ENCODE measurements at places on chromosomes 11 and 22. TPM values are rescaled to one million over a fixed set of nuclear protein-coding genes. Genes with fewer than 3 reads are reported as not detected.

DNA sequence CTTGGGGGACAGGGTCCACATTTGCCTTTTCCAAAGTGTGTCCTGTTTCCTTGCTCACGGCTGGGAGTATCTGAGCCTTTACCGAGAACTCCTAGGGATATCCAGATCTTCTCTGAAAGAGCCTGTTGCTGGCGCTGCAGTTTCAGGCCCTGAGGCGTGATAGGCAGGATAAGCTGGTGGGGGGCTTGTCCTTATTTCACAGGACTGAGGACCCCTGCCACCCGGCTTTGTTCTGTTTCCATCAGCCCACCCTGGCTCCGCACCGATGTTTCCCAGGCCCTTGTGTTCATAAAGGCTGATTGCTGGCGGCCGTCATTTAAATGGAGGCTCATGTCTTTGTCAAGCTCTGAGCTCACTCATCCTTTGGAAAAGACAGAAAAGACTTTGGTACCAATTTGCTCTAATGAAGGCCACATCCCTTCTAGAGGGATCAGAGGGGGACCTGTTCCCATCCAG, 9.4 kb upstream of the NPTXR start:
- DNase-seq = no peak

KCNQ1OT1 gene
- 7.3 TPM for total RNA-seq

GLYAT gene
- total RNA-seq = not detected

- peak; percentile 81 for DNase-seq
Observed at GRCh38 chr22:21755851-21756284, 20.3 kb upstream of the YPEL1 start.

DNA sequence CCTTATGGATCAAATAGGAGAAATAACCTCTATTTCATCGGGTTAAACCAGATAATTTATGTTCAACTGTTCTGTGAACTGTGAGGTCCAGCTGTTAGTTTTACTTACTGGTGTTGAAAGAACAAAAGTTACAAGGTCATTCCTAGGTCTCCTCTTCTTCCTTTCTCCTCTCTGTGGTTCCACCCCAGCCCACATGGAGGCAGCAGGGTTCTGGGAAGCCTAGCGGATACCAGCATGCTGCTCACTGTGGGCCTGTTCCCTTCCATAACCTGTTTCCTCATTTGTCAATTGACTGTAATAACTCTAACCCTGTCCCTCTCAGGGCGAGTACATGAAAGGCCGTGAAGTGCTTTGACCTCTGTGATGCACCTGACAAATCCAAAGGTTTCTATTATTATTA, 27.8 kb downstream of the RELT start:
- peak; percentile 49 for DNase-seq

DNA sequence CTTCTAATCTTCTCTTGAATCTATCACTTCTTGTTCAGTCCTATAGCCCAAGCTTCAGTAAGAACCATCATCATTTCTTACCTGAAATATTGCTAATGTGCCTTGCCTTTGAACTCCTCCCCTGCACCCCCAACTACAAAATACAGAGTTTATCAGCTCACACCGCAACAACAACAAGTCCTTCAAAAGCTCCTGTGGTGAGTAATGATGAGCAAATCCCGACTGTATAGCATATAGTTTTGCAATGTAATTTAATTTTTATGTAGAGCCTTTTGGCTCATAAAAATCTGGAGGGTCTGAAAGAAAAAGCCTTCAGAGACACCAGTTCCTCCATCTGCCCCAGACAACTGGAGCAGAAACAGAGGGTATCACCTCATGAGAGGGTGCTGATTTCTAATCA, 124.7 kb downstream of the ARHGAP32 start:
- no peak for DNase-seq

DNA sequence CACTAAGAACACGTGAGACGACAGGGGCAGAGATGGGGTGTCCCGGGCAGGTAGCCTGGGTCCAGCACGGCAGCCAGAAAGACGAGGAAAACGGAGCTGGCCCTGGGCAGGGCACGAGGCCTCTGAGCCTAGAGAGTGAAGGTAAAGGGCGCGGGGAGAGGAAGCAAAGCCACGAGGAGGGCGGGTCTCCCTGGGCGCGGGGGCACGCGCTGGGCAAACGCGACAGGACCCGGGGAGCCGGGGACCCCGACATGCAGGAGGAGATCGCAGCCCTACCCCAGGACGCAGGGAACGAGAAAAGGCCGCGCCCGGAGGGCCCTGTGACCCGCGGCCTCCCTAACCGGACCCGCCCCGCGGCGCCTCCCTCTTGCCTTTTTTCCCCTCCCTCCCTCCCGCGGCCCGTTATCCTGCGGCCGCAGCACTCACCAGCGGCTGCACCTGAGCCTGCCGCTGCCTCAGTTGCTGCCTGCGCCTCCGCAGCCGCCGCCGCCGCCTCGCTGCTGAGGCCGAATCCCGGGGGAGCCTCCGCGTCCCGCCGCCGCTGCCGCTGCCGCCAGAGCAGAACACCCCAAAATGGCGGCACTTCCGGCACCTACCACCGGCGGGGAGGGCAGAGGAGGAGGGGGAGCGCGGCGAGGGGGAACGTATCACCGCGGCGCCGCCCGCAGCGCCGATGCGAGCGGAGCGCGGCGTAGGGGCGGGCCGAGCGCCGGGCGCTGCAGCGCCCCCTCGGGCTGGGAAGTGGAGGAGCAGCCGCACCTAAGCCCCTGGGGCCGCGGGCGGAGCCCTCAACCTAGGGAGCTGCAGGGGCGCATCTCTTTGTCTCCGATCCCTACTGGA, at the start of gene CELF1:
Gene CELF1, minus strand, starts transcription at position 567 of the 840 bp plus-strand sequence. CDS start 53,609 bp downstream, outside the sequence.
- peak; percentile 80 for DNase-seq

TBX1 gene
- total RNA-seq = 2.8 TPM

DNA sequence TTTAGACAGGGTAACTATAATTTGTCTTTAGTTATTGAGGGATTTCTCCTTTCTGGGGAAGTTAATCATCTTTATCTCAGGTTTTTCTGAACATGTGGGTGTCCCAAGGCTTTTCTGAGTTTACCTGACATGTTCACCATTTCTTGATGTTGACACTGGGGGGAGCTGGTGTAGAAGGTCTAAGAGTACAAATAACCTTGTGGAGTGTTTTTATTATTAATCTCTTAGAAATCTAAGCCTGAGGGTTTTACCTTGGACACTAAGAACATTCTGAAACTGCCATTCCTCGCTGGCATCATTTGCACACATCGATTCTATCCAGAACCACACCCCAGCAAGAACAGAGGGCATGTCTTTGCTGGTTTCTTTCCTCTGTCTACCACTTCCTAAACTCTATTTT, 15.6 kb upstream of the C11orf91 start:
- peak; percentile 67 for DNase-seq

- DNase-seq = no peak
Observed at GRCh38 chr11:127000291-127000968, at the start of gene KIRREL3. KIRREL3 (minus strand) TSS chr11:127000770.

- no peak for DNase-seq
Observed at GRCh38 chr11:43234881-43235280, 76.9 kb upstream of the API5 start.

DNA sequence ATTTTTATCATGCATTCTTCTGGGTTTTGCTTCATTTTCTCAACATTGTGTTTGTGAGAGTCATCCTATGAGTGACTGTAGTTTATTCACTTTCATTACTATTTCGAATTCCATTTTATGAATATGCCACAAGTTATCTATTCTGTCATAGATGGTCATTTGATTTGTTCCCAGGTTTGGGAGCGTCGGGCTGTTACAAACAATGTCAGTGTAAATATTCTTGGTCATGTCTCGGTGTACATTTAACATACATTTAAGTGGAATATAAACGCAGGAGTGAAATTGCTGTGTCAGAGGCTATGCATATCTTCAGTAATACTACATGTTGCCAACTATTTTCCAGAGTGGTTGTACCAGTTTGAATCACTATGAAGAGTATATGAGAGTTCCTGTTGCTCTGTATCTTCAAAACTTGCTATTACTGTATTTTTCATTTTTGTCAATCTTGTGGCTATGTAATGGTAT, 2.4 kb downstream of the TRIM44 start:
- peak; percentile 16 for DNase-seq

ANO5 gene
- 0.16 TPM for total RNA-seq

DNA sequence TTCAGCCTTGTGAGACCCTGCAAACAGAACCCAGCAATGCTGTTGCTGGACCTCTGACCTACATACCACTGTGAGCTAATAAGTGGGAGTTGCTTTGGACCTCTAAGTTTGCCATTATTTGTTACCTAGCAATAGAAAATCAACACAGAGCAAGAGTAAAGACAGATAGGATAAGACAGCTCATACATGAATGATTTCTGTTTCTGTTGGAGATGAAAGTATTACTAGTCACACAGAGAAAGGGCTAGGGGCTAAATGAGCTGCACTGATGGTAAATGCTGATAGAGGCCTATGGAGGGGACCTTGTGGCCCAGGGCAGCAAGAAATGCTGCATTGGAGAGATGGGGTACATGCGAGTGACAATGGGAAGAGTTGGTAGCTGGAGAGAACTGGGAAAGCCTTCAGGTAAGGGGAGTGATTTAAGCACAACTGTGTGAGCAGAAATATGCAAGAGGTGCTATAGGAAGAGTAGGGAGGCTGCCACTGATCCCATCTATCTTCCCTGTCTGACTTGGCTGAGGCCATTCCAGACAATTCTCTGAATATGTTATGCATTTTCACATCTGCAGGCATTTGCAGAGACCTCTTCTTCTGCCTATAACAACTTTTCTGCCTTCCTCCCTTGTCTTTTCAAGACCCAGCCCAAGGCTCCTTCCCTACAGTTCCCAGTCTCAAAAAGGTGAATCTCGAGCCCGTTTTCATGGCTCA, 46.1 kb upstream of the SYN3 start:
- no peak for DNase-seq

DNA sequence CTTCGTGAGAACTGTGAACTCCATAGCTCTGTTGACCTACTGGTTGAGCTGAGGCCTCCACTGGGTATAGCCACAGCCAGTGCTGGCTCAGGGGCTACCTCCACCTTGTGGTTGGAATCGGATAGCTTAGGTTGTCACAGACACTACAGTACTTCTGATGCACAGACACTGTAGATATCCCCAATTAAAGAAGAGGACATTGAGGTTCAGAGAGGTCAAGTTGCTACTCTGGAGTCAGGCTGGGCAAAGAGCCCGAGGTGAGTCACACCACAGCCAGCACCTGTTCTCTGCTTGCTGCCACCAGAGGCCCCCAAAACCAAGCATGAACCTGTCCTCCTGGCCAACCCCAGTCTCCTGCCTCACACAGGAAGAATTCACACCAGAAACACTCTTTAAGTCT, 5.4 kb downstream of the UFD1 start:
- no peak for DNase-seq

SCGB1A1 gene
- not detected for total RNA-seq
